ENCODE measurements at places on chromosomes 1 and 21. TPM values are rescaled to one million over a fixed set of nuclear protein-coding genes. Genes with fewer than 3 reads are reported as not detected.
A peak's percentile ranks its signal among the peaks of the same experiment; 100 is the strongest.

GRCh38 chr1:53766194-53766742, 27.3 kb upstream of the GLIS1 start:
- DNase-seq = no peak

DNA sequence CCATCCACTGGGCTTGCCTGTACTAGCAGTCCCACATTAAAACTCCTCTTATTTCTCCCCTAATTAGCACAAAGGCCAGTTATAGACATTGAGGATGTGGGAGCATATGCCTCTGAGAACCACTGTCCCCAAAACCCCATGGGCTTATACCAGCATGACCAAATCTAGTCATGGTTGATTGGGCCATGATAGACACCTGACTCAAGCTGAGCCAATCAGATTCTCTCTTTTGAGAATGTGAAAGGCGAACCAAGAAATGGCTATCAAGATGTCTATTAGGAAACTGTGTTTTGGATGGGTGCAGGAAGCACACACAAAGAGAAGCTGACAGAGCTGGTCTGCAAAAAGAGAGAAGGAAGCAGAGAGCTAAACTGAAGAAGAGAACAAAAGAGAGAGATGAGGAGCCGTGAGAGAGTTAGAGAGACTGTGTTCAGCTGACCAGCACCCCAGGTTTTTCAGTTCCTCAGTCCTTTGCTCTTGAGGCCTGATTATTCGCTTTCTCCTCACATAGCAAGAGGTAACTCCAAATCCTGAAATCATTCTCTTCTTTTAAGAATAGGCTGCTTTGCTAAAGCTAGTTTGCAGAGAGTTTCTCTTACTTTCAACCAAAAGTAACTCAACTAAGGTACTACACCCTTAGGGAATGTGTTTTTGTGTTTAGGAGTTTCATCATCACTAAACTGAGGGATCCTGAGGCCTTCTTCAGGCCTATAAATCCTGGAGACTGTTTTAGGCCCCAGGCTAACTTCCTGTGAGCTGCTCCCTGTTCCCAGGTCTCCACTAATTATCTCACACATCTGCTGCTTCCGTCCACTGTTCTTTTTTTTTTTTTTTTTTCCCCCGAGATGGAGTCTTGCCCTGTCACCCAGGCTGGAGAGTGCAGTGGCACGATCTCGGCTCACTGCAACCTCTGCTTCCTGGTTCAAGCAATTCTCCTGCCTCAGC, 7.9 kb upstream of the TIPRL start:
- no peak for DNase-seq

- no peak for DNase-seq
These were observed 5.2 kb upstream of the SH3GLB1 start for GRCh38 chr1:86699186-86699585.

- DNase-seq = no peak
These were observed 149.0 kb downstream of the SLC44A5 start for GRCh38 chr1:75461808-75462325.

GRCh38 chr1:153430561-153430960, 14.2 kb downstream of the S100A7A start:
- no peak for DNase-seq

Gene LCE1C
- not detected for total RNA-seq

Gene PLCH2
- 0.46 TPM for total RNA-seq

DNA sequence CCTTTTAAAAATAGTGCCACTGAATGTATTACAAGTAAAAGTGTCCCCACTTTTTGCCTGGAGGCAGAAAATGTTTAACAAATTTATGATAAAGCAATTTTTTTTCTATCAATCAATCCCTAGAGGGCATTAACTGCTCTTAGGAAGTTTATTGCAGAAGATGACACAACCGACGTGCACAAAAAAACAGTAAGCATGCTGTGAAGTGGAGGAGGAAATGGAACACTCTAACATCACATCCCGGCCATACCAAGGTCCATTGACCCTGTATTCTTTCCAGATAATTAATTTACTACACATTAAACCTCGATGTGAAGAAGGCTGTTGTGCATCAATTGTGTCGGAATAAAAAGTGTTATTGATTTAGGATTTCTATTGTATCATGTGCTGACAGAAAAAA, 264.9 kb upstream of the NR5A2 start:
- DNase-seq = no peak

- DNase-seq = no peak
These were observed 37.8 kb upstream of the TLR5 start for GRCh38 chr1:223180731-223181321.

DNA sequence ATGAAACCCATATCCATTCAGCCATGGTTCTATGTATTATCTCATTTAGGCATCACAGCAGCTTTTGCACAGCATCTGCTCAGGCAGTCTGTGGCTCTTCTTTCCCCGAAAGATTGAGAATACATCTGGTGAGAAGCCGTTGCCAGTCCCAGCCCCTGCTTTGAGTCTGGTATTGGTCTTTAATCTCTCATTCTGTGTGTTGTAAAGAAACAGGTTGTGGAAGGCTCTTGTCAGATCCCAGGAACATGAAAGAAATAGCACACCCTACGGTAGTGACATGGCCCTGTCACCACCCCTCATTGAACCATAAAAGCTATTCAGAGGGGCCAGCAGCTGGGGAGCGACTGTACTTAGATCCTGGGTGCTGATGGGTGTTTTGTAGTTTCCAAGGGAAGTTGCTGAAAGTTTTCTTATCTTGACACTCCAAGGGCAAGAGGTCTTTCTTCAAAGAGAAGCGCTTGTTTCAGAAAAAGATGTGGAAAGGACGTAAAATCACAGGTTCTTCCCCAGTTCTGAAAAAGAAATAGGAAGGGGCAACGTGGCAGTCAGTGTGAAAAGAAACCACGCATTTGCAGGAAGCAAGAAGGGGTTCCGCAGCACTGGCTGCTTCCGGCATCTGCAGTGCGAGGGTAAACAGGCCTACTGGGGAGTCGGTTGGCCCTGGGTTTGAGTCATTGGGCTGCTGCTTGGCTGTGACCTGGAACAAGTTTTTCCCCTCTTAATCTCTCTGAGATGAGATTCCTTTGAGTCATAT, 145.0 kb downstream of the DHRS3 start:
- peak; percentile 70 for DNase-seq

GRCh38 chr1:43235451-43236121, 34.2 kb upstream of the TMEM125 start:
- no peak for DNase-seq

DNA sequence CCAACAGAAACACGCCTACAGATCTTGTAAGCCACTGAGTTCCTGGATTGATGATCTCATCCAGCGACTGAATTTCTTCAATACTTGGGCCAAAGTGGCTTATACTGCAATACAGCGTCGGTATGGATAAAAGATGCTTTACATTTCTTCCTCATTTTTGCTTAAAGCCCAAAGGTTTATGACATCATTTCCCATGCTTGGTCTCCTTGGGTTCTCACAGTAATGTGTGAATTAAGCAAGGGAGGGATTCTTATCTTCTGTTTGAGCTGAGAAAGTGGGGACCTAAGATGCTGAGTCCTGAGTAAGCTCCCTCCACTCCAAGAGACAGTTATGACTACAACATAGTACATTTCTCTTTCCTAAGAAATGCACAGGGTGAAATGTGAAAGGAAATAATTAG, 39.5 kb downstream of the LBR start:
- no peak for DNase-seq

DNA sequence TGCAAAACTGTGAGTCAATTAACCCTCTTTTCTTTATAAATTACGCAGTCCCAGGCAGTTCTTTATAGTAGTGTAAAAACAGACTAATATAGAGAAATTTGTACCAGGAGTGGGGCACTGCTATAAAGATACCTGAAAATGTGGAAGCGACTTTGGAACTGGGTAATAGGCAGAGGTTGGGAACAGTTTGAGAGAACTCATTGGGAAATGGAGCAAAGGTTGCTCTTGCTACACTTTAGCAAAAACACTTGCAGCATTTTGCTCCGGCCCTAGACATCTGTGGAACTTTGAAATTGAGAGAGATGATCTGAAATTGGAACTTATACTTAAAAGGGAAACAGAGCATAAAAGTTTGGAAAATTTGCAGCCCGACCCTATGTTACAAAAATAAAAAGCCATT, 810.9 kb downstream of the LTN1 start:
- no peak for DNase-seq

- DNase-seq = peak; percentile 80
These were observed 13.2 kb upstream of the PRMT2 start for GRCh38 chr21:46622226-46622625.

DNA sequence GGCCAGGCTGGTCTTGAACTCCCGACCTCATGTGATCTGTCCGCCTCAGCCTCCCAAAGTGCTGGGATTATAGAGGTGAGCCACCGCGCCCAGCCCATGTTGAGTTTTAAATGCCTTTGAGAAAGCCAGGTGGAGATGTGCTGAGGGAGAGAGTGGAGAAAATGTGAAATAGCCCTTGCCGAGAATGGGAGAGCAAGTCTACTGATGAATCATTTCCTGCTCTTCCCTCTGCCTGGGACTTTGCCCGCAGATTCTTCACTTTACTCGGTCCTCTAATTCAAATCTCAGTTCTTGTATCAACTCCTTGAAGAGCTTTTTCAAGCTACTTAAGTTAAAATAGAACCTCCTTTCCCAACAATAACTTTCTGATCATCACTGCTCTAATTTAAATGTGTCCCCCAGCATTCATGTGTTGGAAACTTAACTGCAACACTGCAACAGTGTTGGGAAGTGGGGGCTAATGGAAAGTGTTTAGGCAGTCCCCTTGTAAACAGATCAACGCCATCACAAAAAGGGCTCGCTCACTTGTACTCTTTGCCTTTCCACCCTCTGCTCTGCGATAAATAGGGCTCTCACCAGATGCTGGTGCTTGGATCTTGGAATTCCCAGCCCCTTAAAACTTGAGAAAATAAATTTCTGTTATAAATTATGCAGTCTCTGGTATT, 27.8 kb downstream of the OSBPL9 start:
- no peak for DNase-seq

Gene TATDN3
- total RNA-seq = 20.5 TPM

GRCh38 chr21:41779659-41780058, 12.8 kb upstream of the RIPK4 start:
- no peak for DNase-seq

GRCh38 chr1:13788795-13789194, 88.8 kb downstream of the PRDM2 start:
- DNase-seq = no peak

DNA sequence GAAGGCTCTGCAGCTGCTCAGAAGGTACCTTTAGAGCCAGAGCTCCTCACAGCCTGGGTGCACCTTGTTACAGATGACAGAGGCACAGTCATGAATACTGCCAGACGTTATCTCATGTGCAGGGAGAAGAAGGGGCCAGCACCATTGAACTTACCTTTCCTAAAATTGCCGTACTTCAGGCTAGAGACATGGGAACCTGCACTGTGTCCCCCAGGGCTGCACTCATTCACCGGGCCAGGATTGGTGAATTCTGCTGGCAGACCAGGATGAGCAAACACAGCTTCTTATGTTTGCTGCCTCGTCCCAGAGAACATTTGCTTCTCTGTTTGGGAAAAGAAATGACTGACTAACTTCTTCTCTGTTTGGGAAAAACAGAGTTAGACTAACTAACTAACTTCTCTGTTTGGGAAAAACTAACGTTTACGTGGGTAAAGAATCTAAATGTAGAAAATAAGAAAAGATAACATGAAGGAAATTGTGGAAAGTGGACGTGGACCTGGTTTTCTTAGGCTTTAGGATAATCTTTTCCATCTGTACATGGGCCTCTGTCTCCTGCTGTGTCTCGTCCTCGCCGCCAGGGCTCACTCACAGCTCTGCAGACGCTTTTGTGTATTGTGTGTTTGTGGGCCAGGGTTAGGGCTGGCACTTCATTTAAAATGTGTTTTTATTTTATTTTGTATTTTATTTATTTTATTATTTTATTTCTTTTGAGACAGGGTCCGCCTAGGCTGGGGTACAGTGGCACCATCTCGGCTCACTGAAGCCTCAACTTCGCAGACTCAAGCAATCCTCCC, 9.9 kb downstream of the OBSCN start:
- DNase-seq = no peak

- peak; percentile 41 for DNase-seq
These were observed 32.4 kb downstream of the AHDC1 start for GRCh38 chr1:27571439-27572018.

DNA sequence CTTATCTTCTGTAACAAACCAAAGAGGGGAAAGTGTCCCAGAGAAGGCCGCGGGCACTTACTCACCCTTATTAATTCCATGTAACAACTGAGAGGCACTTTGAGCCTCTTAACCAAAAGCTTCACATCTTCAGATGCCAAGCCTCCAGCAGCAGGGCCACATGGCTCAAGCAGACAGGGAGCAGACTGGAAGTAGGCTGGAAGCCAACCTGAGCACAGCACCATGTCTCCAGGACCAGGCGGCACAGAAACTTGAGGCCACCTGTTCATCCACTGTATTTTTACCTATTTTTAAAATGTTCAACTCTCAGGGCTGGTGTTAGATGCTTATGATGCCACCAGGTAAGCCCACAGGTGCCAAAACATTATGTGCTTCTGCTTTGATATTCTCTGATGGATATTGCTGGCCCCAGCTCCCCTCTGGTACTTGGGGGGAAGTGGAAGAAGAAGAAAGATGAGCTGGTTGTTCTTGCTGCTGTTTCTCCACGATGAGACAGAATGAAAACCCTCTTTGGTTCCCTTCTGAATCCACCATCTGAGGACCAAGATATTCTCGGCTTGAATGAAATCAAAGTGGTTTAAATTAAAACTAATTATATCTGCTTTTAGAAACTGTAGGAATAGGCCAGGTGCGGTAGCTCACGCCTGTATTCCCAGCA, 30.6 kb upstream of the SDE2 start:
- no peak for DNase-seq

DNA sequence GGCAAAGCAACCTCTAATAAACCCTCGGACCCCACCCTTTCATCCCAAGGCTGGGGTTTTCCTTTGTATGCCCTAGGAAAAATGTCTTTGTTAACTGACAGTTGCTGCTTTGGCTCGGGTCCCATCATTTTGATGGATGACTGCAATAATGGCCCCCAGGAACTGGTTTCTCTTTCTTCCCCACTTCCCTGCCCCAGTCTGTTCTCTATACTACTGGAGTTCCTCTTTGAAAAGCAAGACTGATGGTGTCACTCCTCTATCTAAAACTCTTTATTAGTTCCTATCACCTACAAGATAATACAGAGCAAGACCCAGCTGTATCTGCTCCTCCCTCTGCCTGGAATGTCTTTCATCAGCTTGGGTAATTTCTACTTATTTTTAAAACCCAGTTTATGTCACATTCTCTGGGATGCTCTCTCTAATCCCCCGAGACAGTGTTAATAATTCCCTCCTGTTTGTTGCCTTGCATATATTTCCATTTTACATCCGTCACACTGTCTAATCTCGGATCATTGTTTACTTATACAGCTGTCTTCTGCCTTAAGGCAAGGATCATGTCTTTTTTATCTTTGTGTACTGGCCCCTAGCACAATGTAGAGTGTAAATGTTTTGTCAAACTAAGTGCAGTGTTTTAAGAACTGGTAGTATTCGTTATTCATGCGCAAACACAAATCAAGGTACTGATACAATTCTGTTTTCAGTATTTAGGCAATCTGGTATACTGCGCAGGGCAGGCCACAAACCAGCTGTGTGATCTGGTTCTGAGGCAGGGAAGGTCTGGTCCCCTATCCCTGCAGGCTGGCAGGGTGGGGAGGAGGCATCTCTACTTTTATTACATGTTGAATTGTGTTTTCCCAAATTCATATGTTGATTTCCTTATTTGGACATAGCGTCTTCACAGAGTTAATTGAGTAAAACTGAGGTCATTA, 16.1 kb downstream of the SLAMF1 start:
- no peak for DNase-seq

Measured in Right ventricle myocardium inferior (tissue), 1 donor.